ENCODE measurements at places on chromosomes 5 and 9.

GRCh38 chr5:16929831-16930230 is 6.3 kb downstream of the MYO10 start:
- DNase-seq, result no peak

GRCh38 chr5:37900692-37901091 is 60.9 kb upstream of the GDNF start:
- DNase-seq, result peak; percentile 51

- no peak for DNase-seq
Measured at GRCh38 chr5:73606206-73606753, 19.7 kb upstream of the ARHGEF28 start.

DNA sequence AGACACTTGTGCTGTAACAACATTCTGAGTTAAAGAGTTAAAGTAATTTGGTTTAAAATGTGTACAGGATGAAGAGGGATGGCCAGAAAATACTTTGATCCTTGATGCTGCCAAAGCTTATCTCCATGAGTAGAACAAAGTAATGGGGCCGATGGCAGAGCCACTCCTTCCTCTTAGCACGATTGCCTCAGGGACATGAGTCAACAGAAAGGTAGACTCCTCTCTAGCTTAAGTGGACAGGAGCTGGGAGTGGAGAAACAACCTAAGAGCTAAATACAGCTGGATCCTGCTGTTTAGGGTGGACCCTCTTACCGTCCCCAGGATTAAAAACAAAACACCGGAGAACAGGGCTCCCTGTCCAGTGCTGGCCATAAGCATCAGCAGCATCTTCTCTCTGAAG is 267.3 kb downstream of the IRX1 start:
- no peak for DNase-seq

- DNase-seq, result no peak
Measured at GRCh38 chr5:117486879-117487391, 912.3 kb upstream of the SEMA6A start.

DNA sequence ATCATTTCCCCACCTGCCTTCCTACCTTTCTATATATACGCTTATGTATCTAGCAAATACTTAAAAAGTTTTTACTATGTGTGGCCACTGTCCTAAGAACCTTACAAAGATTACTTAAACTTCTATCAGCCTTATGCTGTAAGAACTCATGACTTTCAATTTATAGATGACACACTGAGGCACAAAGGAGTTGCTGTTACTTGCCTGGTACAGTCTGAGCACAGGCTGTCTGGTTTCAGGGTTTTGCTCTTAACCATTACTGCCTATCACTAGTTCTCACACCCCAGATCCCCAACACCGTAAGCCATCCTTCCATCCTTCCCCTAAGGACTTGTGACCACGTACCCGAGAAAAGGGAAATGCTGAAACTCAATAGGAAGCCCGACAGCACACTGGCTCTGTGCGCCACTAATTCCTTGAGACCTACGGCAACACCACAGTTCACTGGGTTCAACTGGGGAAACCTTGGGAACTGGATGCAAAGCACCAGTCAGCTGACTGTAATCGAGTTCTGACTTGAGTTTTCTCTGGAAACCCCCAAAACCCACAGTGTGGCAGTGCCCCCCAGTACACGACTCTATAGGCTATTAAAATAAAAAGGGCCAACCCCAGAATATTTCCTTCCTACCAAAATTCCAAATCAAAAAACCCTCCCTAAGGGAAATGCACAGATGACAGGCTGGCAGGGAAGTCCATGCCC is 56.0 kb downstream of the AUH start:
- DNase-seq, result no peak

- no peak for DNase-seq
Measured at GRCh38 chr5:561408-561807, 37.2 kb upstream of the SLC9A3 start.

DNA sequence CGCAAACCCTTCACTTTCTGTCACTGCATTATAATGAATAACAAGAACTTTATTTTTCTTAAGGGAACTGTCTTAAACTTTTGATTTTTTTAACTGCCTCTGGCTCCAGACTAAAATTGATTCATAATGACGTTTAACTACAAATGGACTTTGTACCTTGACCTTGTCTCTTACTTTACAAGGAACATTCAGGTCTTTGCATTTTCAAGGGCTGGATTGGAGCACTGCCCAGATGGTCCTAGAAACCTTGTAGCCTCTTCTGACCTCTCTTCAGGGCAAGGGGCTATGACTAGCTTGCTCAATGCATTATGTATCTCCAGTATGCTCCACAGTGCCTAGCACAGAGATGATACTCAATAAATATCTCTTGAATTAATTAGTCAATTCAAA is 612.6 kb upstream of the CLINT1 start:
- no peak for DNase-seq

DNA sequence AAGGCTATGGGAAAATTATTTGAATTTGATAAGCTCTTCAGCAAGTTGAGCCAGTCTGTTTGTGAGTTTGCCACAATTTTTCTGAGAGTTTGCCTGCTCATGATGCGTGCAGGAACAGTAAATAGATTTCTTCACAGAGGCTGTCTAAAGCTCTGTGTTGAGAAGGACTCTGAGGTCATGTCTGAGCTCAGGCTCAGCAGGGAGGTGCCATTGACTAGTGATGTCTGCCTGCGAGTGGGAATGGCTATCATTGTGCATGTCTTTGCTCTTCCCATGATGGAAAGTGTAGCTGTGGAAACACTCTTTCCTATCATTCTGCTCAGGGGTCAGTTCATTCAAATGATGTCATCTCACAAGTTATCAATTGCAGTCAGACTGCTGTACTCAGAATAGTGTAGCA is 142.8 kb downstream of the RASEF start:
- DNase-seq, result no peak

GRCh38 chr5:61627531-61627930 is 295.5 kb downstream of the ZSWIM6 start:
- DNase-seq, result no peak

DNA sequence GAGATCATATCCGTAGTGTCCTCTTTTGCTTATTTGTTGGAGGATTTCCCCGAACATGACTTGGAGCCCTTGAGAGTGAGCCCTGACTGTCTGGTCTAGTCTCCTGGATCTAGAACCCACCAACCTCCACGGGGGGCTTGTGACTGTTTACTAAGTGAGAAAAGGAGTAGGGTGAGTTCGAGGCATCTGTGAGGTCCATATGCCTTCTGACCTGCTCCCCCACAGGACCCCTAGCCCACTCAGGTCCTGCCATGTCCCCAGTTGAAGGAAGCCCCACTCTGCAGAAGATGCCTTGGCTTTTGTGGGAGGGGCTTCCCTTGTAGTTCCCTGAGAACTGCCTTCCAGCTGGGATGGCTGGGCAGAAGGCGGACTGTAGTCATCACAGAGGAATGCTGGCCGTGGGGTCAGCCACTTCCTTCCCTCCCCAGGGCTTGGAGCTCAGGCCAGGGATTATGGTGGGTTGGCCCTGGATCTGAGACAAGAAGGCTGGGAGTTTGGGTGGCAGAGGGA is 7.0 kb upstream of the IRF1 start:
- DNase-seq, result peak; percentile 94

DNA sequence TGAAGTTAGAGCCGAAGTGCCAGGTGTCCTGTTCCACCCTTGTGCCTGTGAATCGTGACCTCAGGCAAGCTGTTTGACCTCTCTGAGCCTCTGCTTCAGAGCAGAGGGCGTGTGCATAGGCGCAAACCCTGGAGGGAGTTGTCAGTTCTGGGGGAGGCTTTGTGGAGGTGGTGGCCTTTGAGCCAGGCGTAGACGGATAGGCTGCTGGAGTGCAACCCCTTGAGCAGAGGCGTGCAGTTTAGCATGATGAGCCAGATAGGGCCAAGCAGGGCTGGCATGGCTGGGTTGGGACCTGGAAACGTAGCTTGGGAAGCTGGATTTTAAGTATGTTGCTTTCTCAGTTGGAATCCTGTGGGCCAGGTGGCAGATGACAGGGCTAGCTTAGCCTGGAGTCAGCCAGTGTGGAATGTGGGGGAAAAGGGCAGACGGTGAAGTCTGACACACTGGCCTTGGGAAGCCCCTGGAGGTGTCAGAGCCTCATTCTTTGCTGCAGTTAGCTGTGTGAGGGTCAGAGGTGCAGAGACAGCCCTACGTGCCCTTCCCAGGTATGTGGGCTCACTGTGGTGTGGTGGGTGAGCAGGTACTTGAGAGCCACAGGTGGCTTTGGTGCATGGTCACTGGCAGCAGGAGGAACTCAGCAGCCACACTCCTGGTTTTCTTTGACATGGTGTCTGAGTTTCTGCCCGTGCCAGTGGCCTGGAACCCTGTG is 93.4 kb downstream of the DAB2IP start:
- DNase-seq, result peak; percentile 28

DNA sequence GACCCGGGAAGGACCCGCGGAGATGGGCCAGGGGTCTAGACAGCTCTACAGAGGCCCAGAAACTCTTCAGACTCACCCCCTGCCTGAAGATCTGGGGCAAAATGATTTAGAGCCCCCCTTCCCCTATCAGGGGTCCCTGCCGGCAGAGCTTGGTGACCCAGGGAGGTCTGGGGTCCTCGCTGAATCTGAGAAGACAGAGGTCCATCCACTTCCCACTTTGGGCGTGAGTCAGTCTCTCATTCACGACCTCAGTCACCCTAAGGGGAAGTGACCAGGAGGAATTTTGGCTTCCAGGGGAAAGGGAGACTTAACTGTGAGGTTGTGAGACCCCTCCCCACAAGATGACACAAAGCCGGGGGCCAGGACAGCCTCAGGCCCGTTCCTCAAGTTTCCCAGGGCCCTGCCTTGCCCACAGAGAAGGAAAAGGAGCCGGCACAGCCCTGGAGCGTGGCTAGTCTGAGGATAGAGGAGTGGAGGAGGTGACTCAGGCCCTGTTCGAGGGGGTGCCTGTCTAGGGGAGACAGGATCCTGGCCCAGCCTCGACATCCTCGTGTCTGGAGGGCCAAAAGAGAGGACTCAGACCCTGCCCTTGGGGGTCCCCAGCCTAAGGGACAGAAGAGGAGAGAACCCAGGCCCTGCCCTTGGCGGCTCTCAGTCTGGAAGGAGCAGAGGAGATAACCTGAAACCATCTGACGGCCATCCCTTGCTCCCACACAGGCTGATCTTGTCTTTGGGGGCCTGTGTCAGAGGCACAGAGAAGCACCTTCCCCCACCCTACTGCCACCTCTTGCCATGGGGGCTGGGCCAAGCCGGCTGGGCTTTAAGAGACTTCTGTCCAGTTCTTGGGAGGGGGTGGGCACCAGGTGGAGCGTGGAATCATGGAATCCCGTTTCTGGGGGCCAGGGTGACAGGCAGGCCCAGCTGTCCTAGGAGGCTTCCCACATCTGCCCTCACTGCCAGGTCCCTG is 889 bp downstream of the PDLIM4 start:
- DNase-seq, result peak; percentile 57
